Stimulated activated CD4-positive, alpha-beta T cell treated with anti-CD3 and anti-CD28 coated beads, Interleukin-1b, Interleukin-23, amount 100 ng/mL, for 1 hour (primary cell): ENCODE measurements at places on chromosomes 2 and 18.

DNA sequence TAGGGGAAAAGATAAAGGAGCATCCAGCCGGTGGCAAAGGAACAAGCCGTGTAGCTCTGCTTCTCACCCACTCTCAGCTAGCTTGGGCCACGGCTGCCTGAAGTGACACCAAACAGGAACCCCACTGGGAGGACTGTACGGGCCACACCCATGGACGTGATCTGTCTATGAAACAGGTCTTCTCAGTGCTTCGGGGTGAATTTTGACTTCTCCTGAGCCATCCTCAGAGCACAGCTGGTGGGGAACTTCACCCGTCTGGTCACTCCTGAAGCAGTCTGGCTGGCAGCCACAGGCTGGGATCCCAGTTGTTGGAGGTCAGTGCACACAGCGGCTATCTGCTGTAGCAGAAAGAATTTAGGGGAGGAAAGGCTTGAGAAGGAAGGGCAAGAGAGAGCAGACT lies 223.8 kb downstream of the FAM210A start:
- no peak for DNase-seq

GRCh38 chr2:135820003-135820618 lies 16.9 kb downstream of the LCT start:
- peak; percentile 44 for DNase-seq

DNA sequence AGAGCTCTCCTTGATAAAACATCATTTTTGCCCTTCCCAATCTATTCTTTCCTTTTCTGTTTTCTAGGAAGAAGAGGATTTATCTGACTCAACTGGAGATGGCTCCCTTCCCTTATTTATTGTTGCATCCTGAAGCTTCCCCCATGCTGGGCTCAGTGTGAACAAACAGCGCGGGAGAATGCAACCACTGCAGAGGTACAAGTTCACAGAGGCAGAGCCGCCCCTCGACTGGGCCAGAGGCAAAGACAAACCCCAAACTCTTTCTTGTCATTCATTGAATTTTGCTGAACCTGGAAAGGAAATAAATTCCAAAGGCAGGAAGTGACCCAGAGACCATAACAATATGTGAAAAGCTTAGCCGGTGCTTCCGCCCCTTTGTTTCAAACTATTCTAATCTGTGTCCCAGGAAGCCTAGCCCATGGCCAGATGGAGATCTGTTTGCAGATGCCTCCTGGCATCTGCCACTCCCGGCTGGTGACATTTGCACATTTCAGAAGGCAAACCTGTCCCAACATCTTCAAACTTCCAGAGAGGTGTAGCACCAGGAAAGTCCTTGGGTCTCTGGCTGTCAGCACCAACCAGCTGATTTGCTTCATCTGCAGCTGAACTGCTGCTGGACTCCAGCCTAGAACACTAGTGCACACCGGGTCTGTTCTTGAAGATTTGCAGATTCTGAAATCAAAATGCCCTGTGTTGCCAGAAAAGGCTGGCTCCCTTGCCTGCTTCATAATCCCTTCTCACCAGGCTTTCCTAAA lies 79.4 kb upstream of the MAP4K3 start:
- DNase-seq = no peak

GRCh38 chr2:192546565-192546964 lies 351.8 kb upstream of the TMEFF2 start:
- DNase-seq = no peak

GRCh38 chr2:40230707-40231432 lies 221.0 kb downstream of the SLC8A1 start:
- no peak for DNase-seq

GRCh38 chr2:138640921-138641676 lies 139.1 kb downstream of the NXPH2 start:
- DNase-seq = no peak

DNA sequence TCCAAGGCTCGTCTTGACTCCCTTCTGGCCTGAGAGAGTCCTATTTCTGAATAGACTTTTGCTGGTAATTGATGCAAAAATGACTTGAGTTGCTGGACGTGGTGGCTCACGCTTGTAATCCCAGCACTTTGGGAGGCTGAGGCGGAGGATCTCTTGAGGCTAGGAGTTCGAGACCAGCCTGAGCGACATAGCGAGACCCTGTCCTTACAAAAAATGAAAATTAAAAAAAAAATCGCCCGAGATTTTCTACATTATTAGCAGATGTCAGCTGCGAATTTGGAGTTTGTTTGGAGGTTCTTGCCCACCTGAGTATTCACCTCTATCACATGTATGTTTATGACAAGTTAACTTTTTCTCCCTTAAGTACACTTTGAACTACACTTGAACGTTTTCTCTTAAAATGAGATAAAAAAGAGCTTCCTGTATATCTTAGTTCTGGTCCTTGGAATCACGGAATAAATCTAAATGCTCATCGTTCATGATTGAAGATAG lies 471 bp upstream of the C2orf42 start:
- DNase-seq = no peak

- DNase-seq = no peak
Observed at GRCh38 chr2:41495050-41495449, 552.8 kb upstream of the PKDCC start.

- DNase-seq = no peak
Observed at GRCh38 chr2:119028327-119029174, 86.6 kb downstream of the MARCO start.

DNA sequence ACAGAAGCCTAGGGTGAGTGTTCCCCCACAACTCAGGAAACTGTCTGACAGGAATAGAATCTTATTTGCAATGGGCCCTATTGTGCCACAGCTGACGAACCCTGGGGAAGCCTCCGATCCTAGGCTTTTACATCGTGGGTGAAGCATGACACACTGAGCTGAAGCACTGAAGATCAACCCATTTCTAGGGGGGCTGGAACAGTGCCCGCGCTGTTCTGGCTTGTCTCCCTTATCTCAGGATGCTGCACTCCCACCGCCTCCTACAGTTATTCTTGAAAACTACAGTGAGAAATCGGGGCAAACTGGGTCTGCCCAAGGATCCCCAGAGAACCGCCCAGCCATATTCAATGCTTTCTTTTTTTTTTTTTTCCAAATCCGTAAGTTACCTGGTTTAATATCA lies 41.1 kb downstream of the NETO1 start:
- DNase-seq = no peak

DNA sequence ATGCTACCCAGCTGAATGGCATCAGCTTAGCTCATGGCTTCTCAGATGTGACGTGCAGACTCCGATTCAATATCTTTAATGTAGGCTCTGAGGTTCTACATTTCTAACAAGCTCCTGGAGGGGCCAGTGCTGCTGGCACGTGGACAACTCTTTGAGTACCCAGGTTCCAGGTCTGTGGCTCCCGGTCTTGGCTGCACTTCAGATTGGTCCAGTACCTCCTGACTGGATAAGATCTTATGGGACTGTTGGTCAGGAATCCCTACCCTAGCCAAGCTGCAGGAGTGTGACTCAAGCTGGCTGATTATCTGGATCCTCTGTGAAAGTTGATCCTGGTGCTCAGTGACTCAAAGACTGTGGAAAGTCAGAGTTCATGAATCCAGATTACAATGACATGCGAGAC lies 222.1 kb downstream of the ANKRD30B start:
- no peak for DNase-seq

GRCh38 chr2:46653539-46653938 lies 174.2 kb downstream of the TMEM247 start:
- no peak for DNase-seq

- DNase-seq = no peak
Observed at GRCh38 chr2:119823734-119824334, 64.1 kb downstream of the PTPN4 start.

DNA sequence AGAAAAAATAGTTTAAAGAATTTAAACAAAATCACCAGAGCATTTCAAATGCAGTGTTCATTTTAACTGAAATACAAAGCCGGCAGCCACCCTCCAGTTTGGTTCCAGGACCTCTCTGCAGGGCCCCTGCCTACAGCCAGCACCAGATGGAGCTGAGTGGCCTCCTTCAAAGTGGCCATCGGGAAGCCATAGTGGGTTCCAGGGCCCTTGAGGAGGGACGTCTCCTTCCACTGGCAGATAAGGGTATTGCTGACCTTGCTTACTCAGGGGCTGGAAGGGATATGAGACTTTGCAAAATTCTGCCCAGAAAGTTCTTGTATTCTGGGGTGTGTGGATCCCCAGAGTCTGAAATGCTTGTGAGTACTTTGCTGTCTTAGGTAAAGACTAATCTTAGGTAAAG lies 205.2 kb upstream of the APCDD1 start:
- no peak for DNase-seq

- DNase-seq = no peak
Observed at GRCh38 chr2:230929381-230930148, 4.5 kb upstream of the GPR55 start.

DNA sequence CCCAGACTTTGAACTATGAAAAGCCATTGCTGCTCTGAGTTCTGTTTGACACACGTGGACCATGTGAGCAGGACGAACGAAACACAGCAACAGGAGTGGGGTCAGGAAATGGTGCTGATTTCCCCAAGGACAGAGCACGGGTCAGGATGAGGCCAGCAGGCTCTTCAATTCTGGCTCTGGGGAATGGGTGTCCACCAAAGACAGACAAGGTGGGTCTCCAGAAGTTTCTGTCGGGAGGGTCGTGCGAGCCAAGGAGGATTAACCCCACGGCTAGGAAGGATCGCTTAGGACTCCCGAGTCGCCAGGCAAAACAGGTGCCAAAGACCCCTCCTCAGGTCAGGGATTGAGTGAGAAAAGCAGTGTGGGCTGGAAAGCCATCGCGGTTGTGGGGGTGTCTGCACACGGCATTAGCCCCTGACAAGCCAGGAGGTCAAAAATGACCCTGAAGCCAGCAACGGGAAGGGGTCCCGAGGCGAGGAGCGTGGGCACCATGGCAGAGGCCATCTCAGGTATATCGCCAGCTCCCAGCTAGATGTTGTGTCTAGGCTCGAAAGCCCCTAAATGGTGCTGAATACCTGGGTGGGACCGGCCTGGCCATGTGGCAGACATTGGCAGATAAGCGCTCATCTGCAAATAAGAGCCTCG lies 213.9 kb upstream of the SALL3 start:
- DNase-seq = no peak

DNA sequence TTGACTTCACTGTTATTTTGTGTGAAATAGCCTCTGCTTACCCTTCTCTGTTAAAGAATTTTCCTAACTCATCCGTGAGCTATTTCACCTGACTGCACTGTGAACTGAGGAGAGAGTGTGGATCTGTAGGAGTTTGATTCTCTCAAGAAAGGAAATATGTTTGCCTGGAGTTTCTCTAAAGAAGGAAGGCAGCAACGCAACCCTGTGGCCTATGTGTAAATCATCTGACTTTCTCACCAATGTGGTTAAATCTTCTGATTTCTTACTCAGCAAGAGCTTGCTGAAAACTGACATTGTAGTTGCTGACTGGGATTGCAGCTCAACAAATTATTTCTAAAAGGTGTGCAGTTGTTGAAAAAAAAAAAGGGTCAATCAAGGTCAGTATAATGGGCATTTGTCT lies 153.9 kb upstream of the PELI1 start:
- no peak for DNase-seq

DNA sequence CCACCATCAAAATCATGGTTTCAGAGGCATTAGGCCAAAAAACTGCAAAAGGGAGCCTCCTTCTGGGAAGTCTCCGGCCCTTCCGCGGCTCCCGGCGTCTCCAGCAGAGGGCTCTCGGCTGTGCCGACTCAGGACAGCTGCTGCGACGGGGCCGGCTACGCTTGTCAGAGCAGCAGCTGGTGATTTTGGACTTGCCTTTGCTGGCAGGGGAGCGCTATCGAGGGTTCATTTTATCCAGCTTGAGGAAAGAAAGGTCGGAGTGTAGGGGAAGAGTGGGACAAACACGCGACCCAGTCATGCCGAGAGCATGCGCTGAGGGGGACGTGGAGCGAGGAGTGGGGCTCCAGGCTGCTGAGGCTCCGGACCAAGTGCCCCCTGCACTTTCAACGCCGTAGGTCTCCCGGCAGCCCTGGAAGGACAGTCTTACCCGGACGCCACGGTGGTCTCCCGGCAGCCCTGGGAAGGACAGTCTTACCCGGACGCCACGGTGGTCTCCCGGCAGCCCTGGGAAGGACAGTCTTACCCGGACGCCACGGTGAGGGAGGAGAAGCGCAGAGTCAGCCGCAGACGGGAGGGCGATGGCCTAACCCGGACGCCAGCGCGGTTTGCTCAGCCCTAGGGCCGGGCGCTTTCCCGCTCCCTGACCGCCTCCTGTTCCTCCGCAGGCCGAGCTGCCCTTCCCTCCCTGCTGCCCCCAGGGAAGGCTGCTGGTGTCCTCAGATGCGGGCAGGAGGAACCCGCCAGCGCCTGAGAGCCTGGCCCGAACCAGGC lies 21.7 kb downstream of the DDX18 start:
- DNase-seq = no peak

- DNase-seq = no peak
Observed at GRCh38 chr2:189128970-189129369, 50.6 kb downstream of the COL5A2 start.

GRCh38 chr2:175126661-175127060 lies 41.3 kb downstream of the ATF2 start:
- DNase-seq = no peak

GRCh38 chr2:119755906-119756305 lies 3.8 kb upstream of the PTPN4 start:
- DNase-seq = no peak

DNA sequence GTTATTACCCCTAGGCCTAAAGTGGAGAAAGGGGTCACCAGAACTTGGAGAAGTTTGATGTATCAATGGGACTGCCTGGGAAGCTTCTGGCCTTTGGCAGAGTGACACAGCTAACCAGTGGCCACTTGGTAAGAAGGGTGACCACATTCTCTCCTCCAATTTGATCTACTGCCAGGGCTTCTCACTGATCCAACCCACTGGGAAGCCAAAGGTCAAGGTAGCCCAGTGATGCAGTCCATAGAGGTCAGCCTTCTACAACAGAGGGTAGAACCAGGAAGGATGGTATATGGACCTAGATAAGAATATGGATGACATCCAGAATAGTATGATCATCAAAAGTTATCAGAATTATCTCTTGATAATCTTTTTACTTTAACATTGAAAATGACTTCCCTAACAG lies 493.6 kb downstream of the NYAP2 start:
- DNase-seq = no peak

GRCh38 chr18:74604774-74605173 lies 7.1 kb downstream of the ZNF407 start:
- no peak for DNase-seq

DNA sequence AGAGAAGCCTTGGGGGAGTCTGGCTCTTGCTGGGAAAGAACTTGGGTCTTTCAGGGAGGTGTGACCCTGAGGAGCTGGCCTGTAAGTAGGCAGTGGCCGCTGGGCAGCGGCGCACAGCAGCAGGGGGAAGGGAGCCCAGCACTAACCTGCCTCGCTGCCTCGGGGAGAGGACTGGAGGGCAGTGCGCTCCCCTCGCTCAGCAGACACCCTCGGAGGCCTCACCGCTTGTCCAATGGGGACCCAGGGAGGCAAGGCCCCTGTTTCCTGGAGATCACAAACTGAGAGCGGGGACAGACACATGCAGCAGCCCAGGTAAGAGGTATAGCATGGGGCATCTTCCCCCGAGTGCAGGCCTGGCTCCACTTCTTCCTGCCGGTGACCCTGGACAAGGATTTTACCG lies 3.3 kb downstream of the DNMT3A start:
- no peak for DNase-seq

GRCh38 chr2:112542984-112543661 lies 858 bp downstream of the POLR1B start:
- no peak for DNase-seq

- DNase-seq = peak; percentile 7
Observed at GRCh38 chr2:108612514-108613183, 78.4 kb downstream of the LIMS1 start.

- no peak for DNase-seq
Observed at GRCh38 chr2:227884511-227884947, 13.1 kb downstream of the DAW1 start.
